ENCODE measurements at places on chromosomes 2 and 18.

DNA sequence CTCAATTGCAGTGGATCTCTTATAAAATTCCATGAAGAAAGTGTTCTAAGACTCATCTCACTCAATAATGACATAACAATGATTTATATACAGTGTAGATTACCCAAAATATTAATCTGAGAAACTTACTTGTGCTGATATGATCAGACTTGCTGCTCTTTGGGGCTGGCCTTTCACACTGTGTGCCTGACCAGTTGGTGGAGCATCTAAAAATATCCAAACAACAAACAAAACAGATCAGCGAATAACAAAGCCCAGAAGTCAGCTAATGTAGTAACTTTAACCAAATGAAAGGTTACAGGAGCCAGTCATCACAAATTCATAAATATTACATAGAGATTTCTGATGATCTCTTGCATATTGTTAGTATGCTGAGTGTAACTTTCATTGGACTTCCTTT is 1466.8 kb upstream of the NXPH2 start:
- no peak for DNase-seq

DNA sequence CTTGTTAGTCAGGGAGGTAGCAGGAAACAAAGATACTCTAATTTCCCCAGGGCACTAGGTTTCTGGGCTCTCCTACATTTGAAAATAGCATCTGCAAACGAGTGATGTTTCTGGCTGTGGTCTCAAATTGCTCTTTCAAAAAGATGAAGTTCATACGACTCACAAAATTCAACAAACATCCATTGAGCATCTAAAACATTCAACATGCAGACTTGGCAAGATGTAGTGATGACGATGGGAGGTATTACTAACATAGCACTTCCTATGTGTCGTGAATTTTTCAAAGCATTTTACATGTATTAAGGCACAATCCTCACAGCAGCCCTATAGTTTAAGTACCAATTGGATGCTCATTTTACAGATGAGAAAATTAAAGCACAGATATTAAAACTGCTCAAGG is 5.2 kb downstream of the CCBE1 start:
- no peak for DNase-seq

- DNase-seq = peak; percentile 26
These were observed 18.4 kb downstream of the PREPL start for GRCh38 chr2:44342854-44343253.

- peak; percentile 34 for DNase-seq
These were observed 386.9 kb downstream of the FIGN start for GRCh38 chr2:163348857-163349380.

GRCh38 chr2:220396287-220396686 is 768.9 kb downstream of the SLC4A3 start:
- DNase-seq = no peak

DNA sequence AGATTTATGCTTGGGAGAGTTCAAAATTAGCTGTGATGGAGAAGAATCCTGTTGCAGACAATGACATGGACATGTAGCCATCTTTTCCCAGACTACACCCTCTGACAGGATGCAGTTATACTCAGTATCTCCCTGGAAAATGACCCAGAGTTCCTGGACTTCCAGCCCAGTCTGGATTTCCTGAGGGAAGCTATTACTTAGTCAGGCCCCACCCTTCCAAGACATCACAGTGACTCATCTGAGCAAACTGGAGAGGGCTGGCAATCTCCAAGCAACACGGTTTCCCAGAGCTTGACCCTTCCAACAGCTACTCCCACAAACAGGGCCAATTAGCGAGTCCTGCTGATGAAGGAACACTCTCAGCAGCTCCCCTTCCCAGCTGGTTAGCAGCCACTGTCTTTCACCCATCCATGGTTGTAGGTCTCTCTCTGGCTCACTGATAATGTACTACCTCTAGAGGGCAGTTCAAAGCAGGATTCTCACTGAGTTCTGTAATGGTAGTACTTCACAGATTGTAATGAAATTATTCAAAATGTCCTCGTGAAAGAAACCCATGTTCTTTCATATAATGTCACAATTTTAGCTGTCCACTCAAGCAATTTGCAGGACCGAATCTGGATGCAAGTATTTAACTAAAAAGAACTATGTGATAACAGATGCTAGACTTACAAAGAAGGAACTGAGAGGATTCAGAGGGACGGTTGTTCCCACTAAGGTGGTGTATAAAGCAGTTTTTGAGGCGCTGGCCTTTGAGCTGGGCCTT is 110.2 kb downstream of the MDH1 start:
- peak; percentile 60 for DNase-seq

GRCh38 chr2:9137379-9138150 is 69.0 kb upstream of the ASAP2 start:
- DNase-seq = no peak

- no peak for DNase-seq
These were observed 12.5 kb downstream of the ZNF407 start for GRCh38 chr18:74610051-74610615.

- no peak for DNase-seq
These were observed 61.3 kb downstream of the SPRED2 start for GRCh38 chr2:65371074-65371434.

DNA sequence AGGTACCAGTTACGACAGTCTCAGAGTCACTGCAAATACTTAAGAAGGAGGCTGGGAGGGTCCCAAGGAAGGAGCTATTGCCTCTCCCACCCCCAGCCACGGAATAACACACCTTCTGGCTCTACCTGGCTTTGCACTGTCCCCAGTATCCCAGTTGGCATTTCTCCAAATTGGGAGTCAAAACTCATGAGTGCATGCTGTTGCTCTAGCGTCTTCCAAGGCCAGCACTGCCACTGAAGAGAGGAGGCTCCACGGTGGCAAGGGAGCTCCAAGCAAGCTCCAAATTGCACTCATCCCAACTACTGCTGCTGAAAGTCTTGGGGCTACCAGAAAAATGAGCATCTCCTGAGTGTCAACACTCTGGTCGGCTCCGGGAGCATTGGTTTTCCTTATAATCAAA is 1.6 kb downstream of the SCTR start:
- no peak for DNase-seq

- DNase-seq = no peak
These were observed 125.8 kb downstream of the CABLES1 start for GRCh38 chr18:23260926-23261590.

DNA sequence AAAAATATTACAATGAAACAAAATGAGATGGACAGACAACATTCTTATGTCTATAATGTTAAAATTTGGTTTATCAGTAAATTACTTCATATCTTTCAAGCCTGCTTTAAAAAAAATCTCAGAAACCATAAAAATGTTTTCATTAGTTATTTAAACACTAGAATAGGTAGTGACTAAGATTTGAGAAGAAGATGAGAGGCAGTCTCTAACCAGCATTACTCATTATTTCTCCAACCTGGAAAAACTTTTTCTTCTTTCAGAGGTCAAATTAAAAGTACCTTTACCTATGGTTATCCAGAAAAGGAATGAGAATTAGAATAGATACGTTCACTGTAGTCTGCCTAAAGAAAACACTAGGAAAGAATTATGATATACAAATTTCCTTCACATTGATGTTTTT is 50.3 kb downstream of the IKZF2 start:
- DNase-seq = no peak

DNA sequence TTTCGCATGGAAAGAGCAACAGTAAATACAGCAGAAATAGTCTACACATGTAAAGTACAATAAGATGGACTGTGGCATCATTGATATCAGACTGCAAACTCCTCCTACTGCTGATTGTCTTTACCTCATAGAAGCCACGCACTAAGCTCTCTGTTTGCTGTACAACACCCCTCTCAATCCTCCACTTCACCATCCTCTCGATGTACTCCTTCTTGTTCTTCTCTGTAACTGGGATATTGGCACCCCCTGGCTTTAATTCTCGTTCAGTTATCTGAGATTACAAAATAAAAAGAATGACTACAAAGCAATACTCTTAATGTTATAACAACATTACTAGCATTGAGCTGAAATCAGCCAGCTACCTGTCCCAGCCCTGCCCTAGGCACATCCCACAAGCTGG is 49.3 kb upstream of the STK17B start:
- DNase-seq = no peak

- DNase-seq = no peak
These were observed 7.7 kb upstream of the MMADHC start for GRCh38 chr2:149595056-149595963.

DNA sequence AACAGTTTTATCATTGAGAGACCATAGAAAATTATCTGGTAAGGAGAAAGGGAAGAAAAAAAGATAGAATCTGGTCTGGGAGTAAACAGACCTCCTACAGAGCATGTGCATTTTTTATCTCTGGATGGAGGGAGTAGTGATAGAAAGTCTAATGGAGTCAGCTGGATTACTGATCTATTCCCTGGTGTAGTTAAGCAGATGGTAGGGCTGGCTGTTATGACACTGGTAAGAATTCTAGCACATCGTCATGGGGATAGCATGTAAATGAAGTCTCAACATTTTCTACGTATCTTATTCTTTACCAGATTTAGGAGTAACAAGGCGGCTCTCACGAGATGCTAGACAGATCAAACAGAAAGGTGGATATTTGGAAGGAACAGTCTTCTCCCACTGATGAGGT is 407.4 kb downstream of the NRXN1 start:
- DNase-seq = no peak

DNA sequence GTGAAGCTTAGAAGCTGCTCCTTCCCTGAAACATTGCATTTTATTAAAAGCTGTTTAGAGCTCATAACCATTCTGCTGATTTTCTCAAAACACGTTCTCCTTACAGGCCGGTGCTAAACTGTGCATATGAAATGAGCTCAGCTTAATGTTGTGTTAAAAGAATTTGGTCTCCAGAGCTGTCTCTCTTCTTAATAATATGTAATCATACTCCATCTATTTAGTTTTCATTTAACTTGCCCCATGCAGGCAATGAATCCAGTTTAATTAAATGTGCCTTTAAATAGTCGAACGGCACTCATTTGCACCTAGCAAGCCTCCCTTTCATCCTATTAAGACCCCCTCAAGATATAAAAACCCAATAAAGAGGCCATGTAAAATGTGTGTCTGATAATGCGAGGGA is 76.3 kb downstream of the HNMT start:
- DNase-seq = no peak

DNA sequence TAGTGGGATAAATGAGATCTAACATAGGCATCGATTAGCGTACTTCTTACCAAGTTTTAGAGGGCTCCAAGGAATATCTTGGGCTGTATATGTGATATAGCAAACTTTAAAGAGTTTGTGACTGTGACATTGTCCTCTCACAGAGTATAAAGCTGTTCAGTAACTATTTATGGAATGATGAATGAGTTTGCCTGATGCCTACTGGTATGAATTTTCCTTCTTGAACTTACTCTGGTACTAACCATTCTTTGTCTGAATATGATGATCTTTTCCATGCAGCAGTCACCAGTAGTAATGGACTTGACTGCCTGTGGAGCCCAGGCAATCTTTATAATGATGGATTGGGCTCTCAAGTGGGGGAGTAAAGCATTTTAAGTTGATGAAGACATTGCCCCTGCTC is 120.5 kb downstream of the PARD3B start:
- no peak for DNase-seq

GRCh38 chr2:7825591-7826312 is 856.1 kb upstream of the ID2 start:
- DNase-seq = no peak

GRCh38 chr2:154551649-154552048 is 146.8 kb upstream of the KCNJ3 start:
- no peak for DNase-seq

DNA sequence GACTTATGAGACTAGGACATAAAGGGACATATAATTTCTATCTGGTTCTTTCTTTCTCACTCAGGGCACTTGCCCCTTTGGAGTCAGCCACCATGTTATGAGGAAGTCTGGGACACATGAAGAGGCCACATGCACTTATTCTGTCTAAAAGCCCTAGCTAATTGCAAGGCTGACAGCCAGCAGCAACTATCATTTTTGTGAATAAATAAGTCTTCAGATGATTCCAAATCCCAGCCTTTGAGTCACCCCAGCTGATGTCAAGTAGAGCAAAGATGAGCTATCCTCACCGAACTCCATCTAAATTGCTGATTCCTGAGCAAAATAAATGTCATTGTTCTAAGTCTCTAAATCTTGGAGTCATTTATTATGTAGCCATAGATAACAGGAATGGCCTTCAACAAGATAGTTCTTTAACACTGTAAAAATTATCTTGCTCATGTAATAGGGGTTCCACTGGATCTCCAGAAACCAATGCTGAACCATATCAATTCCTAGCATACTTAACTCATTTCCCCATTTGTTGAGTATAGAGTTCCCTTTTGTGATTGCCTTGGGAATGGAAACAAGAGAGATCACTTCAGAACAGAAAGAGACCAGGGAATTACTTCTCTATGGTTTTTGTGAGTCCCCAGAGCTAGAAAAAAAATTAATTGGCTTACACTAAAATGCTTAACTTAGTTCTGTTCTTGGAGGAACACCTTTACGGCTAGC is 50.6 kb upstream of the FN1 start:
- no peak for DNase-seq

DNA sequence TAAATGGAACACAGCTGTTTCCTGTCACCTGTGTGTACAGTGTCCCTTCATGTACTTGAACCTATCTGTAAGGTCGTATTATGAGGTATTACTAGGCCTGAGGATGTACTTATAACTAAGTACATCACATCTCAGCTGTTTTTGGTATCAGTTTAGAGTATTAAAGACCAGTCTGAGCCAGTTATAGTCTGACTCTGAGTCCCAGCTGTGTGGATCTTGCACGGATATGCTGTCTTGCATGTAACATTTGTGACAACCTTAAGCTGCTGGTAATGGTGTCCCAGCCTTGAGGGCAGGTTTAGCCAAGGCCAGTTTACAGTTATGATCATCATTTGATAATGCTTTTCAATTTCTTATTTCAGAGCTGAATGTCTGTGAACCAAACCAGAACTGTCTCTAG is 496.3 kb downstream of the SLC4A3 start:
- no peak for DNase-seq

GRCh38 chr2:35821675-35822074 is 533.9 kb upstream of the CRIM1 start:
- DNase-seq = no peak

Data from kidney (tissue), 22 donors.